ENCODE measurements at places on chromosomes 12 and 14. TPM values are rescaled to one million over a fixed set of nuclear protein-coding genes. Genes with fewer than 3 reads are reported as not detected.

Gene GLIPR1L2
- total RNA-seq: 0.27 TPM

Gene ALG10B
- 6.2 TPM for total RNA-seq

Gene SOX5
- total RNA-seq: 0.27 TPM

Gene MSI1
- total RNA-seq: not detected

Gene OTX2
- total RNA-seq: not detected

Measured in hematopoietic multipotent progenitor cell (in vitro differentiated cells).